Brain pericyte (primary cell): ENCODE measurements at places on chromosomes 11 and 22.

GRCh38 chr11:124600621-124601320 lies 10.5 kb upstream of the PANX3 start:
- DNase-seq, result no peak

- peak; percentile 30 for DNase-seq
Observed at GRCh38 chr11:99325847-99326246, 305.1 kb downstream of the CNTN5 start.

GRCh38 chr22:49995361-49996118 lies 17.0 kb downstream of the IL17REL start:
- DNase-seq, result no peak

GRCh38 chr11:114106986-114107385 lies 47.5 kb downstream of the ZBTB16 start:
- DNase-seq, result no peak

DNA sequence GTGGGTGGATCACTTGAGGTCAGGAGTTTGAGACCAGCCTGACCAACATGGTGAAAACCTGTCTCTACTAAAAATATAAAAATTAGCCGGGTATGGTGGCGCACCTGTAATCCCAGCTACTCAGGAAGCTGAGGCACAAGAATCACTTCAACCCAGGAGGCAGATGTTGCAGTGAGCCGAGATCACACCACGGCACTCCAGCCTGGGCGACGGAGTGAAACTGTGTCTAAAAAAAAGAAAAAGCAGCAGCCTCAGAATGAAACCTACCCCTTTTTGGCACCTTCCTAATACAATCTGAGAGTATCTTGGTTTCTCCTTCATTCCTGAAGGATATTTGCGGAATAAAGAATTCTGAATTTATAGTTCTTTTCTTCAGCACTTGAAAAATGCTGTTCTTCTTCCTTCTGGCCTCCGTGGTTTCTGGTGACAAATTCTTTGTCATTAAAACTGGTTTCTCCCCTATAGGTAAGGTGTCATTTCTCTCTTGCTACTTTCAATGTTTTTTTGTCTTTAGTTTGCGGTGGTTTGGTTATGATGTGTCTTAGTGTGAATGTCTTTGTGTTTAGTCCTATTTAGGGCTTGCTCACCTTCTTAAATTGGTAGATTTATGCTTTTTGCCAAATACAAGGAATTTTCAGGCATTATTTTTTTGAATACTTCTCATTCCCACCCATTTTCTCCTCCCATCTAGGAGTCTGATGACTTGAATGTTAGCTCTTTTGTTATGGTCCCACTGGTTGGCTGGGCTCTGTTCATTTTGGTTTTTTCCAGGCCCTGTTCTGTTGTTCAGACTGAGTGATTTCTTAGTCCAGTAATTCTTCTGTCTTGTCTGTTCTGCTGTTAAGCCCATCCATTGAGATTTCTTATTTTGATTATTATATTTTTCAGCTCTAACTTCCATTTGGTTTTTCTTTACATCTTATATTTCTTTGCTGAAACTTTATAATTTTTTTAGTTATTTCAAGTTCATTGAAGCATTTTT lies 15.4 kb downstream of the ASRGL1 start:
- DNase-seq, result no peak

DNA sequence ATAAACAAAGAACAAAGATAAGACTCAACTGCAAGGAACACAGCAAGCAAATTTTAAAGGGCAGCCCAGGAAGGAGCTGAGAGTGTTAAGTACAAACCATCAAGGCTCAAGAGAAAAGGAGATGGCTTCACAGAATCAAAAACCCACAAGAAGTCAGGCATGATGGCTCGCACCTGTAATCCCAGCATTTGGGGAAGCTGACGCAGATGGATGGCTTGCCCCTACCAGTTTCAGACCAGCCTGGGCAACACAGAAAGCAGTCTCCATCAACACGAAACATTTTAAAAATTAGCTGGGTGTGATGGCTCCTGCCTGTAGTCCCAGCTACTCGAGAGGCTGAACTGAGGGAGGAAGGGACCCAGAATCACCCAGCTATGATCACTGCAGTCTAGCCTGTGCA lies 32.6 kb downstream of the MAPK1 start:
- no peak for DNase-seq

GRCh38 chr11:118531597-118532084 lies 649 bp downstream of the TMEM25 start:
- no peak for DNase-seq

- no peak for DNase-seq
Observed at GRCh38 chr22:24410110-24410856, 17.1 kb upstream of the ADORA2A start.

DNA sequence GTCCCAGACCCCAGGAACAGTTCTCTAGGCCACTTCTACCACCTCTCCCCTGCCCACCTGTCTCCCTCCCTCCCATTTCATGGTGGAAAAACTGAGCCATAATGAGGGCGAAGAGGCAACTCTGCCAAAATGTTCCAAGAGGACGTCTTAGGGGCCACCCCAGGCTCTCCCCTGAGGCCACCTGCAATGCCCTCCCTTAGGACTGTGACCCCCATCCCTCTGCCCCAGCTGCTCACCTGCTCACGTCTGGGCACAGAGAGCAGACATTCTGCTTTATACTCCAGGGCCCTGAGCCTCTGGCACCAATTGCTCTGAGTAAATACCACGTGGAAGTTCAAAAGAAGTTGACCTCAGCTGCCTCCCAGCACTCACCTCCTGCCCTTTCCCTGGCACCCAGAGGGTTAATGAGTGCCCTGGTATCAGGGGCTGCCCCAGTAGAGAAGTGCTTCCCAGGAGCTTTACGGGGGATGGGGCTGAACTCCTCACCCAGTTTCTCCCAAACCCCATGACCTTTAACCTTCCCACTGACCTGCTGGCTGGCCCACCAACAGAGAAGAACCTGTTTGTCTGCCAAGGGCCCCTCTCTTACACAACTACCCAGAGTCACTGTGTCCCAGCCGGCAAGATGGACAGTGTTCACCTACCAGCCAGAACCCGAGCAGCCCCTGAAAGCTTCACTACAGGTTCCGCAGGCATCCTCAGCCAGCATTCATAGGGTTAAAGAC lies 627 bp upstream of the APOA5 start:
- DNase-seq, result no peak

GRCh38 chr22:35604621-35605368 lies 12.3 kb downstream of the MB start:
- no peak for DNase-seq

DNA sequence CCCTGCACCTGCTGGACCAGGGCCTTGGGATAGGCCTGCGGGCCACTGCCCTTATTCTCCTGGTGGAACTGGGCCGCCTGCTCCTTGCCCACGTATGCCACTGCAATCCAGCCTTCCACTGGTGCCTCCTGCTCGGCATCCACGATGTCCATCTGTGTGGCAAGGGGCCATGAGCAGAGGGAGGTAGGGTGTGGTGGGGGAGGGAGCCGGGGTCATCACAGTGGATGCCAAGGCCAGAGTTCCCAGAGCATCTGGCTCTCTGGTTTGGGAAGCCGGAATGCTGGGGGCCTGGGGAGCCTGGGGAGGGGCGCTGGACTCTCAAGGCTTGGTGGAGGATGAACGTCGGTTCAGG lies 627 bp downstream of the RNF215 start:
- DNase-seq, result no peak

DNA sequence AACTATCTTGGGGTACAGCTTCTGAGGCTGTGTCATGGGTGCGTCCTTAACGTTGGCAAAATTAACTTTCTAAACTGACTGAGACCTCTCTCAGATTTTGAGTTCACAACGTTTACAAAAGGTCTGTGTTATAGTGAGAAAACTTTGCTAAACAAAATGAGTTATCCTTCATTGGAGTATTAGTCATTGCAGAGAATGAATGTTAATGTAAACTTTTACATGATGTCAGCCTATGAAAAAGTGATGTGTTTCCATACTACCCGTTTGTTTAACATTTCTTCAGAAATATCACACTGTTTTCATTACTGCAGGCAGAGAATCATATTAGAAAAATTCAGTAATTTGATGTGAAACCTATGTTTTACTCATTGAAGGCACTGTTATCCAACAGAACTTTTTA lies 32.1 kb downstream of the HSD17B12 start:
- no peak for DNase-seq

GRCh38 chr11:15107730-15108515 lies 6.8 kb upstream of the INSC start:
- DNase-seq, result no peak

DNA sequence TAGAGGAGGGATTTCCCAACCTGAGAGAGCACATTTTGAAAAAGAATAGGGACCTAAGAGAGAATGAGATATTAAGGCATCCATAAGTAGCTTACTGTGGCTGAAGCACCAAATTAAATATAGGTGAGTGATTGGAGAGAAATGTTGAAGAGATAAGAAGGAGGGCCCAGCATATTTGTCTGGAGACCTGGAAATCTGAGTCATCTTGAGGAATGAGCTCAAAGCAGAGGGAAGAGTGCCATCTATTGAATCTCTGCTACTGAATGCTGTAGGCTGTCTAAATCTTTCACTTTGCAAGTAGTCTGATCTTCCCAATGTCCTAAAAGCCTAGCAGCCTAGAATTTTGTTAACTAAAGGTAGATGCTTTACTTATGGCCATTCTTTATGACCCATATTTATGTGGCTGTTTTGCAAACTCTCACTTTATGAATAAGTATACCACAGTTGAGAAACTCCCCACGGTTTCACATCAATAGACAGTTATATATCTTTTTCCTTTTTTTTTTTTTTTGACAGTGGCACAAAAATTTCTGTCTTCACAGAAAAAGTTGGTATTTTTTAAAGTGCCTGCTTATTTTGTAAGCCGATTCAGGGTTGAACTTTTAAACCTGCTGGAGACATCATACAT lies 2093.5 kb downstream of the LRRC4C start:
- DNase-seq, result no peak

DNA sequence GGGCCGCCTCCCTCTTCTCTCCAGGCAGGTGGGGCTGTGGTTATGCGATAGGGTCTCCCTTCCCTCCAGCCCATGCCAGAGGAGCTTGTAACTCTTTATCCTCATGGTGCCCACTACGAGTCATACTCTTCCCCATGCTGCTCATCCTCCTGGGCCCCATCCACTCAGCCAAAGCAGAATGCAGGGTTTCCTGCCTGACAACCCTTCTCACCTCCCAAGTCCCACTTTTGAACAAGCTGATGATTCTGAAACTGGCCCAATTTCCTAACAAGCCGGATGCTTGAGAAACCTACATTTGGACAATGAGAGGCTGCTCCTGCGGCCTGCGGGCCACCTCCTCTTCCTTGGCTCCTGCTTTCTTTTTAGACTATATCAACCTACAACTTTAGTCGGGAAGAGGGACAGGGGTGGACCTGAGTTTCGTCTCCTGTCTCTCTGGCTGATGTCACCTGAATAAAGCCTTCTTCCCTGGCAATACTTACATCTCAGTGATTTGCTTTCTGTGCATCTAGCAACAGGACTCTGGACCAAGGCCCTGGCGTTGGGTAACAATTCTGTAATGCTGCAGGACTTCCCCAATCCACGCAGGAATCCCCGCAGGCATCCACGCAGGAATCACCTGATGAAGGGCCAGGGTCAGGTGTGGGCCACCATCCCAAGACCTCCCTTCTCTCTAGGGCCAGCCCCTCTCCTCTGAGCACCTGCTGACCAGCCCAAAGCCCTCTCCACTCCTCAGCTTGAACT lies 1.5 kb upstream of the NDUFS8 start:
- no peak for DNase-seq

DNA sequence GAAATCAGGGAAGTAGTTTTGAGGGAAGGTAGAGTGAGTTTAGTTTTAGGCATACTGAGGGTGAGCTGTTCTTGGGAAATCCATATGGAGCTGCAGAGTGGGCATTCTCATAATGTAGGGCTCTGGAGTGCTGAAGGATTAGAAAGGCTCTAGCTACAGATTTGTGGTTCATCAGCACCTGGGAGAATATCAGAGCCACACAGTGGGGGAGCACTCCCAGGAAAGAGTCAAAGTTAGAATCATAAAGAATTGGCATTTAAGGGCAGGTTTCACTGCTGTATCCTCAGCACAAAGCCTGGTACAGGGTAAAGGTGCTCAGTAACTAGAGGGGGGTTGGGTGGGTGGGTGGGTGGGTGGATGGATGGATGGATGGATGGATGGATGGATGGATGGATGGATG lies 52.5 kb downstream of the SLN start:
- DNase-seq, result no peak
